Activated T-cell treated with anti-CD3 and anti-CD28 coated beads, Interleukin-2, amount 50 U/mL, for 24 hours (primary cell): ENCODE measurements at places on chromosomes 4 and X.

GRCh38 chr4:142393127-142393526, 453.0 kb downstream of the INPP4B start:
- DNase-seq, result no peak

GRCh38 chrX:139739138-139739537, 31.2 kb upstream of the MCF2 start:
- DNase-seq, result no peak

GRCh38 chrX:25596921-25597320, 541.2 kb upstream of the MAGEB18 start:
- DNase-seq, result no peak

DNA sequence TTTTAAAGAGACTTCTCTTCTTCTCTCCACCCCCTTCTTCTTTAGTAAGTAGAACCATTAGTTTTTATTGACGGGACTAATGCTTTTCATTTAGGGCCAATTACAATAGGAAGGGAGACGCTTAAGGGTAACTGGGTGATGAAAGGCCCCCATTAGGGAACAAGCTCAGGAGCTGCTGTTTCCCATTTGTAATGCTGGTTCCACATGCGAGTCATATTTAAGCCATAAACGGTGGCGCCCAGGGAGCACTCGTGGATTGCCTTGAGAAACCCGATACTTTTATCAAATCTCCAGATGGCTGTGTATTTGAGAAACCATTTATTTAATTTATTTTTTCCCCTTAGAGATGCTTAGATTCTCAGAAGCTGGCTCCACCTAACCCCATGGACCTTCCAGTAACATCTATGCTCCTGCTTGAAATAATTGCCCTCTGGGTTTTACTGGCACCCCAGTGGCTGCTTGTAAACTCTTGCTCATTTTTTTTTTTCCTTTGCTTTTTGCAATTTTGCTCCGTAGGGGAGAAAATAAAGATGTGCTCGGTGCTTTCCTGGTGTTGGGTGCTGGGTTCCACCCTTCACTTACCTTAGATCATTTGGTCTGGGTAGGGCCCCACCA, 124.2 kb upstream of the MSX1 start:
- DNase-seq, result no peak

GRCh38 chrX:111131572-111131971, 35.6 kb downstream of the PAK3 start:
- no peak for DNase-seq

- DNase-seq, result no peak
These were observed 34.7 kb downstream of the DLG3 start for GRCh38 chrX:70479247-70479921.

DNA sequence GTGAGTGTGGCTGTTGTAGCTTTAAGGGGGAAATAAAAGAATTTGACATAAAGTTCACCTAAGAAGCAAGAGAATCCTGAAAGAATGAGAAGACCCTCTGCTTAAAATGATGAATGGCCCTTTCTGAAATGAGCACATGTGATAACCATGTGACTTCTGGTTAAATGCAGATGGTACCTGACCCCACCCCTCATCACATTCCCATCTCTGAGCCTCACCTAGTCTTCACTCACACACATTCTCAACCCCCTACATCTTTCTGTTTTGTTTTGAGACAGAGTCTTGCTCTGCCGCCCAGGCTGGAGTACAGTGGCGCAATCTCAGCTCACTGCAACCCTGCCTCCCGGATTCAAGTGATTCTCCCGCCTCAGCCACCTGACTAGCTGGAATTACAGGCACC, 31.5 kb downstream of the SEPTIN6 start:
- no peak for DNase-seq

DNA sequence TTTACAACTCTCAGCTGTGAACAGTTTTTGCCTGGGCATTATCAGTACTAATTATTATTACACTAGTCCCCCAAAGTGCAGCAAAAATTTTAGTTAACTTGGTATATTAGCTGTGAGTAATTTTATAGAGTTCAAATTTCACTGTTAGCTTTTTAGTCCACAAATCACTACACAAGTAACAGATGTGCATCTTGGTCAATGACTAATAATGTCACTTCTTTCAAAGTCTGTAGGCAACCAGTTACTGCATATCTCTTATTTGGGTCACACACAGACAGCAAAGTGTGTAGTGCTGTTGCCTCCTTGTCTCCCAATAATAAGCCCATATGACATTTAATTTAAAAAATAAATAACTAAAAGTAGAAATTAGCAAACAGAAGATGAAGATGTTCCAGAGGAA, 159.9 kb downstream of the SCFD2 start:
- DNase-seq, result no peak

GRCh38 chr4:94126669-94127068, 81.0 kb upstream of the SMARCAD1 start:
- DNase-seq, result no peak

- peak; percentile 36 for DNase-seq
These were observed 18.5 kb upstream of the DRD5 start for GRCh38 chr4:9762823-9763475.

DNA sequence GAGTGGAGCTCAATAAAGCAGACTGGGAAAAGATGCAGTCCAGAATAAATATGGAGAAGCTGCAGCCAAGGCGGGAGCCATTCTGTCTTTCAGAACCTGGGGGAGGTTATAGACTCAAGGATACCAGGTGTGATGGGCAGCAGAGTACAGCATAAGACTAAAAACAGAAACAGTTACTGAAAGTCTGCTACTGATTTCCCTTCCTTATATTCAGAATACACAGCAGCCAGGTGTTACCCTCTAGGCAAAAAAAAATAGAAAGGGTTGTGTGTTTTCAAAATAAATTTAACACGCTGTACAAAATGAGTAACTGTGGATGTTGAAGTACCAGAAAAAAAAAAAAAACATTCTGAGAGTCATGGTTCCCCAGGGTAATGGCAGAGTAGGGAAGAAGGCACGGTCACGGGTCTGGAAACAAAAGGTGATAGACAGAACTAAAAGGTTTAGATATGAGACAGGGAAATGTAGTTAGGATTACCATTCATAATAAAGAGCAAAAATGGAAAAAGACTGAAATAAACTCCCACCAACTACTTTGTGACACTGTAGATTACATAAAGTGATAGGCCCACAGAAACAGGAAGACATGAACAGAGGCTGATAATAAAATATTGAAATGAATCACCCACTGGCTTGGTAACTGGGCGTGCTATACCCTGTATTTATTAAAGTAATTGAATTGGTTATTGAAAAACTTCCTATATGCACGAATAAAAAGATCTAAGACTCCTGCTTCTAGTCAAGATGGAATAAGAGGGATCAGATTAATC, 10.8 kb upstream of the HHIP start:
- DNase-seq, result no peak

DNA sequence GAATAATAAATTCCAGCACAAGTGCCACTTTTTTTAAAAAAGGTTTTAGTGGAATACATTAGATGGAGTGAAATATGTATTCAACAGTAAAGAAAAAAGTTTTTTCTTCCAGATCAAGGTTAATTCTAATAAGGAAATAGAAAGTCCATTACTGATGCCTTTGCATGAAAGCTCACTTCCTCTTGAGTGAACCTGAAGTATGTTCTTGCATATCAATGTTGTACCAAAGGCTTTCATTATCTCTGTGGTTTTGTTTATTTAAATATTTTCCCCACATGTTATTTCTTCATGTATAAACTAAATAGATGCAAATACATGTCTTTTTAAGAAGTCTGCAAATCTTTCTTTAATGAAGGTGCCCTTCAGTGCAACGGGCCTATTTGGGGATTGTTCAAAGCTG, 307.9 kb downstream of the C4orf33 start:
- DNase-seq, result no peak

DNA sequence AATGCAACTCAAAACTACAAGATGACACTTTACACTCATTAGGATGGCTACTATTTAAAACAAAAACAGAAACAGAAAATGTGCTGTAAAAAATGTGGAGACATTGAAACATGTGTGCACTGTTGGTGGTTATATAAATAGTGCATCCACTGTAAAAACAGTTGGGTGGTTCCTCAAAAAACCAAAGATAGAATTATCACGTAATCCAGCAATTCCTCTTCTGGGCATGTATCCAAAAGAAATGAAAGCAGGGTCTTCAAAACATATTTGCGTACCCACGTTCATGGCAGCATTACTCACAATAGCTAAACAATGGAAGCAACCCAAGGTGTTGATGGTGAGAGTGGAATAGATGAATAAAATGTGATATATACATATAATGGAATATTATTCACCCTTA, 967.2 kb downstream of the TRAM1L1 start:
- DNase-seq, result no peak

DNA sequence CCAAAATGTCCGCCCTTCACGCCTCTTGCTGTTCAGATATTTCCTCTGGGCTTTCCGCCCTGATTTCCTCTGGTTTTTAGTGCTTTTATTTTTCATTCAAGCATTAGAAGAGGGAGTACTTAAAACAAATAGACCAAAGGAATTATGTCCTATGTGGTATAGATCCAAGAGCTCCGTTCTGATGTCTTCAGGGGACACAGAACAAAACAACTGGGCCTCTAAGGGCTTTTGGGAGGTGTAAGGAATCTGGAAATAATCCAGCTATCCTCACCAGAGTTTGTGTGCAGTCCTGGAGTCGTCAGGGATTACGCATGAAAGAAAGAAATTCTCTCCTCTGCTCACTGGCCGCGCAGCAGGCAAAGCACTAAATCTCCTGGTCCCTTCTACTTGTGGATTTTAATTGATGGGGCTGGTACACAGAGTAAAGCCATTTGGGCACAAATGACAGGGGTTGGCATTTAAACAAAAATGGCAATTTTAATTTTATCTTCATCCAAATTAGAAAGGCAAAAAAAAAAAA, 999.2 kb downstream of the ADGRL3 start:
- DNase-seq, result no peak

GRCh38 chr4:57443308-57443707, 333.1 kb upstream of the IGFBP7 start:
- DNase-seq, result no peak

- DNase-seq, result no peak
These were observed 103.7 kb downstream of the ATXN3L start for GRCh38 chrX:13216139-13216538.

- no peak for DNase-seq
These were observed 106.4 kb downstream of the MID1 start for GRCh38 chrX:10513974-10514373.

DNA sequence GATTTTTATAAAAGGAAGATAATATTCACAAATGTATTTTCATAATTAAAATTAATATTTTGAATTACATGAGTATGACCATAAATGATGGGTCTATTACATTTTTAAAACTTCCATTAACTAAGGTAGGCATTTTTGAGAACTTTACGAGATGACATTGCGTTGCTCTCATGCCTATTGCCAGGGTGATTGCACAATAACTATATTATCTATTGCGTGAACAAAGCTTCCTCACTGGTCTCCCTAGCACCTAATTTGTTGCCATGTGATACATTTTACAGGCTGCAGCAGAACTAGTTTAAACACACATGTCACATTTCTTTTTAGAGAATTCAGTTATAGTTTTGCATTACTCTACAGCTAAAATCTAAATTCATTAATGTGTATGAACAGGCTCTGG, 289.7 kb upstream of the GRID2 start:
- DNase-seq, result no peak

DNA sequence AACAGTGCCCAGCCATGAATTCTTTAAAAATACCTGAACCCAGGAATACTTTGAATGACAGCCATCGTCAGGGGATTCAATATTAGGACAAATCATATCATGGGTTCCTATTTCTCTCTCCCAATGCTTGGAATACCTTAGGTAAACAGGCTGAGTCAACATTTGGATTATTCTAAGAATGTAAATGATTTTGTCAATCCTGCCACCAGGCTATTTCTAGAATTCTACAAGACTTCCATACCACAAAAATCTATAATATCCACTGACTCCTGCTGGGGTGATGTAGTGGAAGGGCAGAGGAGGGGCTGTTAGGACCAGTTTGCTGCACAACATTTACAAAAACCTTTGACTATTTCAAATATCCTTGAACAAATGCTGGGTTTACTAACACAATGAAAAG, 65.2 kb downstream of the IGFBP7 start:
- DNase-seq, result no peak

GRCh38 chr4:55089916-55090315, 35.5 kb downstream of the KDR start:
- DNase-seq, result no peak

GRCh38 chr4:79298484-79298883, 27.4 kb downstream of the NAA11 start:
- no peak for DNase-seq

- no peak for DNase-seq
These were observed 127.1 kb downstream of the CHIC2 start for GRCh38 chr4:53937327-53937726.

DNA sequence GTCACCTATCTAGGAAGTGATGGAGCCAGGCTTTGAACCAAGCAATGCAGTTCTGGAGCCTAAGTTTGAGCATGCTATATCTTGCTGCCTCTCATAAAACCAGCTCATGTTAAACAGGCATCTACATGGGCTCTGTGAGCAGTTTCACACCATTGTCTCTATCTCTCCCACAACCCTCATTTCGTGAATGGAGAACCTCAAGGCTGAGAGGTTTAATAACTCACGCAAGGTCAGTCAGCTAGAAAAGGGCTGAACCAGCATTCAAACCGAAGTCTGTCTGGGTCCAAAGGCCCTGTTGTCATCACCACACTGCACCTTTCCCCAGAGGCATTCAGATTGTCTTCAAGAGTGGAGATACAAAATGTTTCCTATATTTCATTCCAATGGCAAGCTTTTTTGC, 369.2 kb downstream of the MID1IP1 start:
- no peak for DNase-seq

DNA sequence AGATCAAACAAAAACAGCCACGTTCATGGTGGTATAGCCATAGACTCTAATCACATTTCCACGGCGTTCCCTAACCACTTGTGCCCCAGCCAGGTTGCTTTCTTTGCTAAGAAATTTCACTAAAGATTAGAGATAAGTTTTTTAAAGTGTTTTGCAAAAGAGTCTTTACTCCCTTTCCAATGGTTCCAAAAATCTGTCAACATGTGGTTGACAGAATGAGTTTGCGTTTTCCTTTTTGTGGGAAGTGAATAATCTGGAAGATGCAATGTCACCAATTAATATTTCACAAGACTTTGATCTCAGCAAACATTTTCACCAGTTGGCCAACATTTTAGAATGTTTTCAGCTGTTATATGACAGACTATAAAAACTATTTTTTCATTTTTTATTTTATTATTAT, 35.3 kb downstream of the CXCL1 start:
- DNase-seq, result no peak

DNA sequence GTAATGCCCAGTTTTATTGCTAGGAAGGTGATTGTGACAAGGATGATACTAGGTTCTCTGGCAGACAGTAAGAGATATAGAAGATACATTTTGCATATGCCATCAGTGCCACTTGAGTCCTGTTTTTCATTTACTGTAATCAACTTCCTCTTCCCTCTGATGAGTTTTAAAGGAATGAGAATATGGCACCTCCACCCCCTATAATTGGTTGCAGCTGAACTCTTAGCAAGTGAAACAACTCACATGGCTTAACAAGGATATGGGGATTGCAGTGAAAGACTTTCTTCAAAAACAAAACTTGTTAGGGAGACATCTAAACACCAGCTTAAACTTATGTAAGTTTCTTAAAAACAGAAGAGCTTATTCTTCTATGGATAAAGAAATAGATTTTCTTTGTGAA, 90.0 kb downstream of the AREG start:
- DNase-seq, result no peak

- no peak for DNase-seq
These were observed 244.6 kb upstream of the TET2 start for GRCh38 chr4:104901961-104902605.

GRCh38 chrX:15566244-15566643, 34.5 kb downstream of the ACE2 start:
- DNase-seq, result no peak

GRCh38 chr4:109560687-109561461, 828 bp downstream of the MCUB start:
- DNase-seq, result peak; percentile 79

- DNase-seq, result no peak
These were observed 11.9 kb downstream of the HADH start for GRCh38 chr4:108001540-108002135.
